ENCODE measurements at places on chromosomes 16 and 17. TPM values are rescaled to one million over a fixed set of nuclear protein-coding genes. Genes with fewer than 3 reads are reported as not detected.

Gene CDC42EP4
- 86.8 TPM for total RNA-seq

Gene PRAC2
- not detected for total RNA-seq

- H3K36me3 ChIP-seq: no peaks in the 10 kb centered on the region
- H3K4me3 ChIP-seq: no peak overlapping the region
- H3K27me3 ChIP-seq: peaks cover 11% of the 10 kb centered on the region
- DNase-seq: no peak
Measured at GRCh38 chr17:39231591-39232551, 6.1 kb upstream of the STAC2 start.

DNA sequence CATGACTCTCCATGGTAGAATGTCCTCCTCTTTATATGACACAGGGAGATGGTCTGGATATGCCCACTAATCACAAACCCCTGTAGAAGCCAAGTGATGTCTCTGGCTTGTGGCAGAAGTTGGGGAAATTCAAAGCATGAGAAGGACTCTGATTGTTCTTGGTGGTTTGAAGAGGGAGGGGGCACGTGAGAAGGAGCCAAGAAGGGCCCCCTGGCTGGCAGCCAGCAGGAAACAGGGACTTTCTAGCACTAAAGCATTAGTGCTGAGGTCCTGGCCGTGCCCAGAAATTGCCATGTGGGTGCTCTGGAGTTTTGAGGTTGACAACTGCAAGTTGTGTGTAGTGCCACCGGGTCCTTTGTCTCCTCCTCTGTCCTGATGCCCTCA is 199.9 kb downstream of the LGALS9B start:
- H3K4me1 ChIP-seq: peaks cover 2% of the 10 kb centered on the region
- no peaks in the 10 kb centered on the region for H3K27me3 ChIP-seq
- no peak for DNase-seq
- H3K4me3 ChIP-seq: no peak overlapping the region
- no peak overlapping the region for H3K27ac ChIP-seq

- no peaks in the 10 kb centered on the region for H3K27me3 ChIP-seq
- H3K4me1 ChIP-seq: no peaks in the 10 kb centered on the region
- H3K4me3 ChIP-seq: no peak overlapping the region
- H3K27ac ChIP-seq: no peak overlapping the region
- H3K36me3 ChIP-seq: no peaks in the 10 kb centered on the region
Measured at GRCh38 chr17:51536627-51537026, 276.3 kb downstream of the UTP18 start.

DNA sequence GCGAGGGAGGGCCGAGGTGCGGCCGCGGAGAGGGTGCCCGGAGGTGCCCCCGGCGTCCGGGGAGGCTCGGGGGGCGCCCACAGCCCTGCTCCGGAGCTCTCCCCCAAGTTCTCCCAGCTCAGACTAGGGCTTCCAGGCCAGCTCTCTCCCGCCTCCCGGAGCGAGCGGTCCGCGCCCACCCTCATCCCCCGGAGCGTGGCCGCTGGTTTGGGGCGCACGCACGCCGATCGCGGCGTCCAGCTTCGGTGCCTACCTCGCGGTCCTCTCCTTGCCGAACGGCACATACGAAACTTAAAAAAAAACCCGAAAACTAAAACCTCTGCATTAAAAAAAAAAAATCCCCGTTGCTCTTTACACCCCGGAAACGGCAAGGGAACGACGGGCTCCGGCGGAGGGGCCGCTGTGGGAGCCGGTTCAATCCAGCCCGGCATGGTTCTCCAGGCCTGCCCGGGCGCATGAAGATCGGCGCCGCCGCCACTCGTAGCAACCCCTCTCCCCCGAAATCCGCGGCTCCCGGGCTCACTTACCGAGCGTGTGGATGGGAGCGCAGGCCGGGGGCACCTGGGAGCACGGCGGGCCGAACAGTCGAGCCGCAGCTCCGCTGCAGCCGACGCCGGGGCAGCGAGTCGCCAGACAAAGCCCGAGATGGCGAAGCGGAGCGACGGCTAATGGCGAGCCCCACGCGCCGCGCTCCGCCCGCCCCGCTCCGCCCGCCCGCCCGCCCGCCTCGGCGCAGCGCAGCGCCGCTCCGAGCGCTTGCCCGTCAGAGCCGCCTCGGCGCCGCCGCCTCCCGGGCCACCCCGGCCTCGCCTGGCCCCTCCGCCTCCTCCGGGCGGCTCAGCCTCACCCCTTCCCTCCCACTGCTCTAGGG is 973 bp upstream of the UBTF start:
- H3K27ac ChIP-seq: peak overlapping the region; percentile 100
- peak; percentile 75 for DNase-seq

- no peak overlapping the region for H3K4me3 ChIP-seq
- no peaks in the 10 kb centered on the region for H3K36me3 ChIP-seq
- H3K27ac ChIP-seq: no peak overlapping the region
- no peaks in the 10 kb centered on the region for H3K4me1 ChIP-seq
Measured at GRCh38 chr16:80656711-80657150, 115.9 kb downstream of the DYNLRB2 start.

DNA sequence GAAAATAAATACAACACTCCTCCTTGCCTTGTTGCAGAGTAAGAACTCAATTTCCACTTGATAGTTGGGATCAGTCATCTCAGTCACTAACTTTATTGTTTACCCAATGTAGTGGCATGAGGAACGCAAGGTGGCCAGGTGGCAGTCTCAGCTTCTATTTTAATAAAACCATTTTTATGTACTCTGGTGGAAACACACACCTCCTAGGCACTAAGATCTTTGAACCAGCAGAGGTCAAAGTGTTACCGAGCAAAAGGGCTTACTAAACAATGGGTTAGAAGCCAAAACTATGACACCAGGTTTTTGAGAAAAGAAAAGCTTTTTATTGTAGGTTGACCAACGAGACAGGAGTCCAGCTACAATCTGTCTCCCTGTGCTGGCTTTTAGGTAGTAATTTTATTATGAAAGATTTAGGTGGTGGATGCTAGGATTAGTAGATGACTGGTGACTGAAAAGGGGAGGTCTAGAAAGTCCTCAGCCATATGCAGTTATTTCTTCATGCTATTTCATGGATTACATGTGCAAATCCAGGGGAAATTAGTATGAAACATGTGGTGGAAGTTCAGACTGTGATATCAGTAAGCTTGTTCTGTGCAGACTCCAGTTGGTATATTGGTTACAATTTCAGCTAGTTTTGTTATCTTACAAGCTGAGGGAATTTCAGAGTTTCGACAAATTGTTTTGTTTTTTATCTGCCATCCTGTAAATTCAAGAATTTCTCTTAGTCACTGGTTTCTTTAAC is 122.3 kb downstream of the PCTP start:
- H3K27ac ChIP-seq: no peak overlapping the region
- H3K27me3 ChIP-seq: no peaks in the 10 kb centered on the region

- no peak overlapping the region for H3K27ac ChIP-seq
- H3K4me1 ChIP-seq: peaks cover 48% of the 10 kb centered on the region
- no peaks in the 10 kb centered on the region for H3K27me3 ChIP-seq
- no peak for DNase-seq
Measured at GRCh38 chr17:17712268-17712924, 31.1 kb downstream of the RAI1 start.

All from suprapubic skin (tissue), 4 donors.